ENCODE measurements at places on chromosomes 1 and 21.

DNA sequence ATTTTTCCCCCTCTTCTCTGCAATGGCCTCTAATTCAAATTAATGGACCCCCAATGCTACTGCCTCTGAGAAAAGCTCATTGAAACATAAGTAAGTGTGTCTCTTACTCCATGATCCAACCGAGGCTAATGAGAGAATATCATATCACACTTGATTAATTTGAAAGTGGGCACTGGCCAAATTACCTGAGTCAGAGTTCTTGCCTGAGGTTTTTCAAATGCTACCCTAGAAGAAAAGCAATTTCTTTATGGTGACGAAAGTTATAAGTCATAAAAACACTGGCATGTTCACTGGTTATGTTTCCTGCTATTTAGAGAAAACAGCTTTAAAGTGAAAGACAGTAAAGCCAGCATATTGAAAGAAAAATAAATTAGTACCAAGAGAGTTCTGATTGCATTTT lies 368.8 kb upstream of the TMPRSS15 start:
- no peak for DNase-seq

GRCh38 chr1:86530211-86530845 lies 16.6 kb upstream of the CLCA4 start:
- DNase-seq, result no peak

DNA sequence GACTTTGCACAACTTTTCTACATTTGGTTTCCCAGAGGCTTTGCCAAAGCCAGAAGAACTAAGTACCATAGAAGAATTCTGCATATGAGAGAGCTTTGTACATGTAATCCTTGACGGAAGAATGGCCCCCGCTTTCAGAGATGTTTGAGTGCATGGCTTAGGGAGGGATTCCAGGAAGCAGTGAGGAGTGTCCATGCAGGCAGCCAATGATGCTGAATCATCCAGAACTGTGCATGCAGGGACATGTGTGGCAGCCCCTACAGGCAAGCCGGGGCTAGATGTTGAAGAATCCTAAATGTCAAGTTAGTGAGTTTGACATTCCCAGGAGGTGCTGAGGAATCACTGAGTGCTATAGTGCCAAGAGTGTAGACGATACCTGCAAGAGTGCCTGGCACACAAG lies 9.9 kb upstream of the HAO2 start:
- DNase-seq, result no peak

GRCh38 chr1:183246436-183246835 lies 60.4 kb downstream of the LAMC2 start:
- no peak for DNase-seq

DNA sequence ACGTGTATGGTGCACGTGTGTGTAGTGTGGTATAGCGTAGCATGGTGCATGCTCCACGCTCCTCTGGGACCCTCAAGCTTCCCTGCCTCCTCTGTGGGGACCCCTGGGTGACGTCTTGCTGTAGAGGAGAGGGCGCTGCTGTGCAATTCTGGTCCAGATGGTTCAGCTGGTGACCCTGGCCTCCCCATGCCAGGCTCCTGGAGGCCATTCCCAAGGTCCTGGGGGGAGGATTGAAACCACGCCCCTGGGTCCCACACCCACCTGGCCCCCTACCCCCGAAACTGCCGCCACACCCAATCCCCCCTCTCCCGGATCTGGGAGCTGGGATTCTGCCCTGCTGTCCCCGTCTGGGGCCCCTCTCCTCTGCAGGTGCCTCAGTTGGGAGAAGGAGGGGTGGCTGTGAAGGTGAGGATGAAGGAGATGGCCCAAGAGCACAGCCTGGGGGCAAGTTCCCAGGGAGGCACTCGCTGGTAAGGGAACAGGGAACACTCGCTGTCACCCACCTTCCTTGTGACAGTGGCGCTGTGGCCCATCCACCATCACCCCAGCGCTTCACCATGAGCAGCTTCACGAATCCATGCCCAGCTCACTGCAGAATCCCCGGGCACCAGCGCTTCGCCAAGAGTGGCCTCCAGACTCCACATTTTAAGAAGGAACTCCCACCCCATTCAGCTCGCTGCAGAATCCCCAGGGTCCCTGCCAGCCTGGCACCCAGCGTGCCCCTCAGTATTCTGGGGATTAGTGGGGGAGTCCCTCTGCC lies 38.0 kb downstream of the WDR4 start:
- DNase-seq, result no peak

GRCh38 chr1:167456524-167456923 lies 61.8 kb downstream of the CD247 start:
- no peak for DNase-seq

GRCh38 chr1:186925881-186926669 lies 97.3 kb downstream of the PLA2G4A start:
- DNase-seq, result no peak

DNA sequence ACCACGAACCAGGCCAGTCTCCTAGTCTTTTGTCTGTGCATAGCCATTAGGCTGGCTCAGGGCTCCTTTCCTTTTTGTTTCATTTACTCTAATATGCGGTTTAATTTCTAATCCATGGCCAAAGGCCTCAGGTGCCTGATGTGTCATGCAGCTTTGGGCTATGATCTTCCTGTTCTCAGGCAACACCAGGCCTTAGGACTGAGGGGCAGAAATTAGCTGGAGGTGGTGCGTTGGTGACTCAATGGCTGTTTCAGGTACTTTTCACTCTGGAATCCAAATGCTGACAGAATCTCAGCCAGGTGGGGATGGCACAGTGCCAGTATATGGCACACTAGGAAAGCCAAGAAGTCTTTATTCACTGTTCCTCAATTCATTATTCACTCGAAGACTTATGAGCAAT lies 105.3 kb downstream of the CACNA1E start:
- DNase-seq, result no peak
